NAMALWA (cell line): ENCODE measurements at places on chromosomes 2 and 18.

DNA sequence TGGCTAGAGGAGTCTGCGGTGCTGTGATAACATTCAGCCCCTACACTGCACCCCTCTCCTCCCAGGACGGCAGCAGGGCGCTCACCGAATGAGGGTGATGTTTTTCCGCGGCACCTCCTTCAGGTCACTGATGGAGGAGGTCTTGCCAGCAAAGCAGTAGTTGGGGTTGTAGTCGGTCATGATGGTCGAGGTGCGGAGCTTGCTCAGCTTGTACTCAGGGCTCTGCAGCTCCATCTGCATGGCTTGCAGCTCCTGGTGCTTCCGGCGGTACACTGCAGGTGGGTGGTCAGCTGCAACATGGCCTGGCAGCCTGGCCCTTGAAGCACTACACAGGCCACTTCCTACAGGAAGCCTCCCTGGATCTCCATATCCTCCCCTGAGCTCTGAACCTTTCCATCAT lies 108.0 kb downstream of the CLIP4 start:
- no peak for DNase-seq

DNA sequence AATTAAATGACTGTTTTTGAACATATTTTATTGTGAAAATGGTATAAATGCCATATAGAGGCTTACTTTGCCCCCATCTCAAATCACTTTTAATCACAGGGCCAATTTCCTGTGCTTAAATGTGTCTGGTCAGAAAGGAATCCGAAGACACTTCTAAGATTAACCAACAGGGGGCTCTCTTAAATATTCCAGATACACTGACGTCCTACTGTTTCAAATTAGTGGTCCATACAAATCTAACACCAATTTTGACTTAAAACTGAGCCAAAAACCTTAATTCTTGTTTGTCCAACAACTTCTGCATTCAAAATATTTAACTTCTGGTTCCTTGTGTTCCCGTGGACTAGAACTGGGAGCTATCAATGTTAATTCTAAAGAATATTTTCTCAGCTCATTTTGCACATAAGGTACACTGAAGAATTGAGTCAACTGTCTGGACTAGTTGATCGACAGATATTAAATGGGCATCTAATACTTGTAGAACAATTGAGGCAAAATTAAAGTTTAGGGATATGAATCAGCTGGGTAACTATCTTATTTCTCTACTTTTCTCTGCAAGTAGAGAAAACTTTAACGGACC lies 557.5 kb downstream of the ARHGAP15 start:
- peak; percentile 64 for DNase-seq

DNA sequence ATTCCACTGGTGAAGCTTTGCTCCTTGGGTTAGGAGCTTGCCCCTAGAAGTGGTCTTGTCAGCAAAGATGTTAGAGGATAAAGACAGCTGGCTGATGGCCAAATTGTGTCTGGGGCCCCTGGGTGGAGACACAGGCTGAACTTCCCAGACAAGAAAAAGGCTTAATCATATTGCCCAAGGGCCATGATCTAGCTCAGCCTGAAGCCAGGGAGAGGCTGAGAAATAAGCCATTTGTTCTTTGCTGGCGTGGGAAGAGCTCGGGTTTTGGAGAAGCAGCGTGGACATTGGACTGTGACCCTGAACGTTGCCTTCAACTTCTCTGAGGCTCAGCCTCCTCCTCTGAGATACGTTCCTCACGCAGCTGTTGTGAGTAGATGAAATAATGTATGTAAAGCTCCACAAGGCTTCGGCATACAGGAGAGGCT lies 153.0 kb downstream of the ZFP36L2 start:
- no peak for DNase-seq

GRCh38 chr18:48022531-48023329 lies 92.3 kb upstream of the SMAD2 start:
- DNase-seq, result peak; percentile 85

DNA sequence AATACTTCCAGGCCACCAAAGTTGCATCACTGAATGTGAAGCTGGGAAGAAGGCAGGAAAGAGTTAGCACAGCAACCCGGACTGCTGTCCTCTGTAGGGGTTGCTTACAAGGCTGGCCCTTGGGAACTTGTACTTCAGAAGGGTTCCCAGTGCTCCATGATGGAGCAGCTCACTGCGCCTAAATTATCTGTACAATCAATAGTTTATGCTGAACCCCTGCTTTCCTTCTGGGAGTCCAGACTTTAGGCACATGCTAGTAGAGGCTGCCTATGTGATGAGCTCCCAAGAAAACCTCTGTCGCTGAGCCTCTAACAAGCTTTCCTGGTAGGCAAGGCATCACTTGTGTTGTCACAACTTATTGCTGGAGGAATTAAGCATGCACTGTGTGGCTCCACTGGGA lies 34.3 kb downstream of the XDH start:
- DNase-seq, result no peak

GRCh38 chr2:129642526-129643043 lies 336.9 kb upstream of the RAB6C start:
- DNase-seq, result no peak

- no peak for DNase-seq
Observed at GRCh38 chr18:26397019-26397418, 151.3 kb downstream of the KCTD1 start.

DNA sequence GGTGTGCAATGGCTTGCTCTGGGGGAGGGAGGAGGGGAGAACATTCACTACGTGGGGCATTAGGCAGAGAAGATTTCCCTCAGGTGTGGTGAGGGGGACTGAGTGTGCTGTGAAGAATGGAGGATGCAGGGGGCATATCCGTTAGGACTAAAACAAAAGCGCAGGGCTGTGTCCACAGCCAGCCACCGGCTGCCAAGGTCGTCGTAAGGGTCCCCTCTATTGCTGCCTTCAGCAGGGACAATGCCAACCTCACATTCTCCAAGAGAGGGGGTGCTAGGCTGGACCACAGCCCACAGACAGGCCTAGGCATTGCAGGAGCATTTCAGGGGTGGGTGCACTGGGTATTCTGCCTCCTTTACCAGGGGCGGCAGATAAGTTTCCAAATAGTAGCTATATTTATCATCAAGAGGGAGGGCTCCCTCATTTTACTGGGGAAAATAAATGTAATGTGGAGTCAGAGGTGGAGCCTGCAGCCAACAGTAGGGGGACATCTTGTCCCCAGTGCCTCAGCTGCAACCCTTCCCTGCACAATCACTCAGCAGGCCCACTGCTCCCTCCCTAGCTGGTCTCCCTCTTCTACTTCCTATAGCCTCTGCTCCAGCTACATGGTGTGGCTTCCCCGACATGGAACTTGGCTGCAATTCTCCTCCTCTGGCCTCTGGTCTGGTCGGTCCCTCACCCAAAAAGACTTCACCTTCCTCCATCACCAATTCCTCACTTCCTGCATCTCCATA lies 74.9 kb upstream of the OTOF start:
- no peak for DNase-seq
